ENCODE measurements at places on chromosomes 16 and 17.

- H3K36me3 ChIP-seq: no peaks in the 10 kb centered on the region
- H3K4me1 ChIP-seq: no peaks in the 10 kb centered on the region
- DNase-seq: no peak
Measured at GRCh38 chr16:50257876-50258275, 8.5 kb upstream of the ADCY7 start.

DNA sequence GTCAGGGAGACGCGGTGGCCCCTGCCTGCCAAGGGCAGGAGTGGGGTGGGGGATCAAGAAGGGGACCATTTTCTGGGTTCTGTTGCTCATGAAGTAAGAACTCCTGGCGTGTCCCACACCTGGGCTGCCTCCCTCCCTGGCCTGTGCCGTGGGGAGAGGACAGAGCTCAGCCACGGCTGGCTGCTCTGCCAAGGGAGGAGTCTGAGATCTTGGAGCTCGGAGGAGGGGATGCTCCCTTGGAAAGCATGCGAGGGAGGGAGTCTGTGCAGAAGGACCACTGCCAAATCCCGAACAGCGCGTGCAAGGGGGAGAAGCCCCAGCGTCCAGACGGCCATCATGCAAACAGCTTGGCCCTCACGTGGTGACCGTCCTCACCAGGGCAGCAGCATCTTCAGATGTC, 64.2 kb upstream of the ZNF469 start:
- no peak for DNase-seq
- no peaks in the 10 kb centered on the region for H3K4me1 ChIP-seq
- H3K4me3 ChIP-seq: no peak overlapping the region
- peaks cover 31% of the 10 kb centered on the region for H3K27me3 ChIP-seq
- no peaks in the 10 kb centered on the region for H3K36me3 ChIP-seq

DNA sequence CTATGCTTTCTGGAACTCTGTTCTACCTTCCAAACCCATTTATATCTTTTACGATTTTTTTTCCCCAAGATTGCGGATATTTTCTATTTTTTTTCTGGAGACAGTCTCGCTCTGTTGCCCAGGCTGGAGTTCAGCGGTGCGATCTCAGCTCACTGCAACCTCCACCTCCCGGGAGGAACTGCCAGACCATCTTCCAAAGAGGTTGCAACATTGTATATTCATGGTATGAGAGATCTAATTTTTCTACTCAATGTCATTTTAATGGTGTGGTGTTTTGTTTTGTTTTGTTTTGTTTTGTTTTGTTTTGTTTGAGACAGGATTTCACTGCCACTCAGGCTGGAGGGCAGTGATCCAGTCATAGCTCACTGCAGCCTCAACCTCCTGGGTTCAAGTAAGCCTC, 8.5 kb upstream of the BMERB1 start:
- no peaks in the 10 kb centered on the region for H3K36me3 ChIP-seq
- H3K27me3 ChIP-seq: no peaks in the 10 kb centered on the region
- H3K4me1 ChIP-seq: no peaks in the 10 kb centered on the region
- DNase-seq: no peak

DNA sequence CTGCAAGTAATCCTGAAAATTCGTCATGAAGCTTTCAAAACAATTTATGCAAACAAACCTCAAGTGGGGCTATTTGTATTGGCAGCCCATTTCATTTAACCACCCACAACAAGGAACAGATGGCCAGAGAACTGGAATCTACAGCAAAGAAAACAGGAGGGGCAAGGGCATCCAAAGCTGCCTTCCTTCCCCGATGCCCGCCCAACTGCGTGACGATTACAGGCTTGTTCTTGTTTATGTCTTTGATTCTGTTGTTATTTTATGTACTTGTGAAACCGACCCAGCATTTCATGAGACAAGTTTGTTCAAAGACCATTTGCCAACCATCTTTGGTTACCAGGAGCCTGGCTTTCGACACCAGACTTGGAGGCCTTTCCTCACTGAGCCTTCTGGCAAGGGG, 59.1 kb upstream of the IRX6 start:
- H3K36me3 ChIP-seq: no peaks in the 10 kb centered on the region
- H3K27me3 ChIP-seq: no peaks in the 10 kb centered on the region
- no peak for DNase-seq
- H3K4me3 ChIP-seq: no peak overlapping the region
- no peaks in the 10 kb centered on the region for H3K4me1 ChIP-seq

DNA sequence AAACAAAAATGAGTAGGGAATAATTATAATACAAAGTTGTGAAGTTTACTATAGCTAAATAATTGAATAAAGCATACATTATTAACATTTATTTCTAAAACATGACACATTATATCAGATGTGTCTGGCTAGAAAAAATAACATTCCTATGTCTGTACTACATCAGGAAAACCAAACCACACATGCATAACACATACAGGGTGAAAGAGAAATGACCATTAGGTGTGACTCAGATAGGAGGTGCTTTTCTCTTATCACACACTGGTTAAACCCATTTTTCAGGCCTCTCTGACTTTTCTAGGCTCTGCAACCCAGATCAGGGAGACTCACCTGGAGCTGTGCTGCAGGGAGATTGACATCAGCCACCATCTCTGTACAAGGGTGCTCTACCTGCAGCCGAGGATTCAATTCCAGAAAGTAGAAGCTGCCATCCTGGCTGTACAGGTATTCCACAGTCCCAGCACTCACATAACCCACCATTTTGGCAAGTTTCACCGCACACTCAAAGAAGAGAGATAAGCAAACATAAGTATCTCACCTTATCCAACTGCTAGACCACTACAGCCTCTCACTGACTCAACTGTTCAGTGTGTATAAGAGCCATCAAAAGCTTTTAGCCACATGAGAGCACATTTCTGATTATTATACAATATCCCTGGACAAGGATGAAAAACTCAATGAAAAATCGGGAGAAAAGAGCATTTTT, 116.6 kb upstream of the C17orf78 start:
- no peaks in the 10 kb centered on the region for H3K4me1 ChIP-seq
- H3K27ac ChIP-seq: no peak overlapping the region
- no peak overlapping the region for H3K4me3 ChIP-seq
- no peak for DNase-seq
- no peaks in the 10 kb centered on the region for H3K27me3 ChIP-seq

DNA sequence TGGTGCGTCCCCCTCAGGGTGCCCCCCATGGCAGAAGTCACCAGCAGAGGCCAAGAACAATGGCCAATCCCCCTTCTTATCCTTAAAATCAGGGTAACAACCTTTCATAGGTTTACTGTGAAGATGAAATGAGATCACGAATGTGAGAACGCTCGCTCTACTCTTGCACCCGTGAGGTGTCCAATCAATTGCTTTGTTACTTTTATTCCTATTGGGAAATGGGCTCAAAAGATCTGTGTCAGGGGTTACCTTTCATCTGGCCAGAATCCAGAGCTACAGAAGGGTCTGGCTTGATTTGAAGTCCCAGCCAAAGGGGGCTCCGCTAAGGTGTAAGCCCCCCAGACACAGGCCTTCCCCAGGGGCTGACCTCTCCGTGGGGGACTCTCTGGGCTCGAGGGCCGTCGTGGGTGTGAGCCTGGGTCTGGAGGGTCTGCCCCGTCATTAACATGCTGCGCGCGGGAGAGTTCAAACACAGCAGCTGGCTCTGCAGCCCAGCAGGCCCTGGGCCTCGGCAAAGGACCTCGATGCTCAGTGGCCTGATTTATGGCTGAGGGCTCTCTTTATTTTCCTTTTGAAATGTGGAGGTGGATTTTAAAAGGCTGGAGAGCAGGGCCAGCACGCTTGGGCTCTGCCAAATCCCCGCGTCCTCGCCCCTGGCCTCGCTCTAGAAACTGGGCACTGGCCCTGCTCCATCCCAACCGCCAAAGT, 10.4 kb downstream of the ABR start:
- no peak overlapping the region for H3K4me3 ChIP-seq
- H3K27me3 ChIP-seq: no peaks in the 10 kb centered on the region
- H3K4me1 ChIP-seq: no peaks in the 10 kb centered on the region
- H3K27ac ChIP-seq: no peak overlapping the region
- no peak for DNase-seq

DNA sequence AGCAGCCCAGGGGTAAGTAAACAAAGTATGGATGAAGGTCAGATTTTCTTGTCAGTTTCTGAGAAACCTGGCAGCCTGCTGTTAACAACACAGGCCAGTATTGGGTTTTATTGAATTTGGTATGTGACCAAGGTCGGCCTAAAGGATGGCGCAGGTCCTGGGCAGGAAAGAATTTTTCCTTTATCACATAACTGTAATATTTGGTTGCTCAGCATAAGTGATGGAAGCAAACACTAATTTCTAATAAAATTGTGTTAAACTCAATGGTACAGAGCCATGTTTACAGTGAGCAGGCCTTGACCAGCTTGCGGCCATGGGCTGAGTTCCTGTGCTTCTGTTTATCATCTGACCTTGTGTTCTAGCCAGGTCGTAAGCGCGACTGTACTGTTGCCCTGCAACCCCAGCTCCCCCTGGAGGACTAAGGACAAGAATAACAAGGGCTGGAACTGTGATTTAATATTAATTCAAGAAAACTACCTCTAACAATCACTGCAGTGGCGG, 10.5 kb downstream of the POLDIP2 start:
- H3K27ac ChIP-seq: no peak overlapping the region
- H3K36me3 ChIP-seq: peaks cover 95% of the 10 kb centered on the region
- no peaks in the 10 kb centered on the region for H3K4me1 ChIP-seq
- no peak overlapping the region for H3K4me3 ChIP-seq

GRCh38 chr17:39376434-39376833, 25.0 kb downstream of the FBXL20 start:
- H3K27me3 ChIP-seq: no peaks in the 10 kb centered on the region
- no peaks in the 10 kb centered on the region for H3K4me1 ChIP-seq
- H3K4me3 ChIP-seq: no peak overlapping the region

- H3K4me1 ChIP-seq: no peaks in the 10 kb centered on the region
- no peaks in the 10 kb centered on the region for H3K36me3 ChIP-seq
- DNase-seq: no peak
- H3K27ac ChIP-seq: no peak overlapping the region
- H3K27me3 ChIP-seq: no peaks in the 10 kb centered on the region
Measured at GRCh38 chr17:68961214-68961882, 6.2 kb upstream of the ABCA8 start.

DNA sequence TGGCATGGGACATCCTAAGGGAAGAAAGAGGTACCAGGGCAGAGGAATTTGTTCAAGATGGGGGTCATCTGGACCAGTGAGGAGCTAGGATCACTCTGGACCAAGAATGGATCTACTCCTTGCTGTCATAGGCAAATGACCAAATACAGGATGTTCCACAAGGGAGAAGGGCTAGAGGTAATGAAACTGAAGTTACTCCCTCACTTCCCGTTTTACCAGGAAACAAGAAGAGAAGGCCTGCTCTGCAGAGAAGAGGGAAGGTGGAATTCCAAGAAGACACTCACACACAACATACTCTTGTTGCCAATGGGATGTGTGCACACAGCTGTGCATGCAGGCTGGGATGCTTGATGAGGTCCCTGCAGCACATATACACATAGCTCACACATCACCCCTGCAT, 38.6 kb downstream of the NEUROD2 start:
- H3K4me1 ChIP-seq: peaks cover 15% of the 10 kb centered on the region
- H3K27me3 ChIP-seq: no peaks in the 10 kb centered on the region
- H3K4me3 ChIP-seq: no peak overlapping the region
- no peak for DNase-seq
- no peak overlapping the region for H3K27ac ChIP-seq

GRCh38 chr16:89610108-89610453, 3.4 kb upstream of the DPEP1 start:
- H3K36me3 ChIP-seq: no peaks in the 10 kb centered on the region
- H3K4me1 ChIP-seq: peaks cover 2% of the 10 kb centered on the region
- DNase-seq: no peak
- no peak overlapping the region for H3K27ac ChIP-seq

DNA sequence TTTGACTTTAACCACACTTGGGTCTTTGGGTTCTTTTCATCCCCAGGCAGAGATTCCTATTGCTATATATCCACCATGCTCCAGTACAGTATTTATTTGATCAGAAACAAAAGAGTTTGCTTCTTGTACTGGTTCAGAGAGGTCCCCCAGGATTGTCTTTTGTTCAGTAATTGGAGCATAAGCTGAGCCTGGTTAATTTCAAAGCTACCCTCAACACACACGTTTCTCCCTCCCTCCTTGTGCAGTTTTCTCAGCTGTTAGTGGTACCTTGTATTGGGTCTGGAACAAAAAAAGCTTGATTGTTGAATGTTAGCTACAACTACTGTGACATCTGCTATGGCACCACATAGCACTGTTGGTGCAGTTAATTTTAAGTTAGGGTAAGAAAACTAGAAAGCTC, 50.0 kb downstream of the NUP93 start:
- H3K27ac ChIP-seq: no peak overlapping the region
- no peak for DNase-seq
- no peaks in the 10 kb centered on the region for H3K36me3 ChIP-seq
- H3K4me3 ChIP-seq: no peak overlapping the region

- no peaks in the 10 kb centered on the region for H3K36me3 ChIP-seq
- H3K4me1 ChIP-seq: no peaks in the 10 kb centered on the region
- no peak overlapping the region for H3K4me3 ChIP-seq
- no peak for DNase-seq
- H3K27me3 ChIP-seq: peaks cover 74% of the 10 kb centered on the region
- H3K27ac ChIP-seq: no peak overlapping the region
Measured at GRCh38 chr17:38546396-38546795, 59.4 kb downstream of the SRCIN1 start.

DNA sequence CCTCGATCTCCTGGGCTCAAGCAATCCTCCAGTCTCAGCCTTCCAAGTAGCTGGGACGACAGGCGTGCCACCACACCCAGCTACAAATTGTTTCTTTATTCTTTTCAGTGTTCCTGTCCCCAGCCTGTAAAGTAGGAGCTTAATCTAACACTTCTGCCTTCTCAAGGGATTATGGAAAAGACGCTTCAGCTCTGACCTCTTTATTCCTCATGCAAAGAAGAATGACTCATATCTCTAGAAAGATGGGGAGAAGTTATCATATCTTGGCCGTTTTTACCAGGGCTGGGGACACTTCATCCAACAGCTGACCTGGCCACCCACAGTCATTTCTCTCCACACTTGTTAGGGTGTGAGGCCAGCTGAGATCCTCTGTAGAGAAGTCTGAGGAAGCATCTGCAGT, 172.6 kb downstream of the HAPSTR1 start:
- H3K4me1 ChIP-seq: no peaks in the 10 kb centered on the region
- H3K4me3 ChIP-seq: no peak overlapping the region
- no peaks in the 10 kb centered on the region for H3K27me3 ChIP-seq
